ENCODE measurements at places on chromosomes 12 and 14. TPM values are rescaled to one million over a fixed set of nuclear protein-coding genes. Genes with fewer than 3 reads are reported as not detected.
A peak's percentile ranks its signal among the peaks of the same experiment; 100 is the strongest.

GRCh38 chr12:94318181-94318580, 141.5 kb downstream of the CEP83 start:
- no peak for DNase-seq

DNA sequence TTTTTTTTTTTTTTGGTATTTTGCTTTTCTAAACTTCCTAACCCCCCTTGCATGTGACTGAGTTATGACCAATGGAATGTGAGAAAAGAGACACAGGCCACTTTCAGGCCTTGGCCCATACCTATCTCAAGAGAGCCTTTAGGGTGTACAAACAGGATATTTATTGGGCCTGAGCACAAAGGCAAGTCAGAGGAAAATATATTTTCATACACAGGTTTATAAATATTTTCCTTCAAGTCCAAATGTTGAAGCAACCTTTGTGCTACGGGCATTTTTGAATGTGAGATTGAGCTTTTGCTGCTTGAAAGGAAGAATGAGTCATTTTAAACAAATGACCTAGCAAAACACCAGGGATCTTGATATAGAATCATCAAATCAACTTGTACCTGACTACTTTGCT, 228.6 kb upstream of the E2F7 start:
- DNase-seq, result no peak

DNA sequence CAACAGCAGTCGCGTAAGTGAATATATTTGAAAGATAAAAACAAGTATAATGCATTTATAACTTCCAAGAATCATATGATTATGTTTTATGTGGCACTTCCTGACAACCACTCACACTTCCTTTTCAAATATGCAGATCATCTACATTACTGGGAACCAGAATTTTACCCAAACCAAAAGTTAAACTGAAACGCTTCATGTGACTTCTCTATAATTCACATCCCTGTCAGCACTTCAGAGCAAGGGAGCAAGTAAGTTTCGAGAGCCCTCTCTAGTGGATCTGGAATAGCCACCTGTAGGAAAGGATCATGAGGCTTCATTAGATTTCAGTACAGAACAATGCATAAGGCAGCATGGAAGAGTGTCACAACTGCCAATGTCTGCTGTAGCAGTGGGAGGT, 13.7 kb upstream of the ALX1 start:
- no peak for DNase-seq

- no peak for DNase-seq
These were observed 9.2 kb upstream of the LYZ start for GRCh38 chr12:69338936-69339335.

Gene TAS2R31
- total RNA-seq, result 2.0 TPM

- peak; percentile 90 for DNase-seq
These were observed at the start of gene WSCD2 for GRCh38 chr12:108129017-108129812. WSCD2 (plus strand) TSS chr12:108129288; CDS start chr12:108195833, 66,545 bp downstream.
